RPMI8226 (cell line): ENCODE measurements at places on chromosomes 13 and 19.

DNA sequence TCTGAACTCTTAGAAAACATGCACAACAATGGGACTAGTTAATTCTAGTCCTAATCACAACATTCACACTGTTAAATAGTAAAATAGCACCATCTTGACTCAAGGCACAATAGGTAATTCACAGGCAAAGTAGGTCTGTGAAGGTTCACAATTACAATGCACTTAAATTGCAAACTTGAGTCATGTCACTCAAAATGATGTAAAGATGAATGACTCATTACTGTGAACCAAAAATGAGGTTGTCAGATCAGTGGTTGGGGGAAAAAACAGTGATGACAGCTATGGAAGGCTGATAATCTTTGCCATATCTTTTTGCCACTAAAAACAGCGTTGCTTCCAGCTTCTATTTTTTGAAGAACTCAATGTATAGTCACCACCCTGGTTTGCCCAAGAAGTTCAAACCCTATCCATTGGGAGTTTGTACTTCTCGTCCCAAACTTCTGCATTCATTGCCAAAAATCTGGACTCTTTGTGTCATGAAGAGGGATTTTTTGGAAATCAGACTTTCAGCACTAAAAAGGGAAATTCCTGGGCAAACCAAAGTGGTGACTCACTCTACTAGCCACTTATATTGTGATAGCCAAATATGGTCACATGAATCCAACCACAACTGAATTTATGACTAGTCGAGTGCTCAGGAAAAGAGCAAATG, 200.9 kb upstream of the TMTC4 start:
- no peak for DNase-seq

GRCh38 chr13:105202354-105202753, 1333.1 kb downstream of the EFNB2 start:
- DNase-seq = no peak

- peak; percentile 5 for DNase-seq
These were observed 128.7 kb downstream of the TSHZ3 start for GRCh38 chr19:31220540-31220939.

GRCh38 chr19:10720607-10721125, 2.8 kb downstream of the DNM2 start:
- no peak for DNase-seq

DNA sequence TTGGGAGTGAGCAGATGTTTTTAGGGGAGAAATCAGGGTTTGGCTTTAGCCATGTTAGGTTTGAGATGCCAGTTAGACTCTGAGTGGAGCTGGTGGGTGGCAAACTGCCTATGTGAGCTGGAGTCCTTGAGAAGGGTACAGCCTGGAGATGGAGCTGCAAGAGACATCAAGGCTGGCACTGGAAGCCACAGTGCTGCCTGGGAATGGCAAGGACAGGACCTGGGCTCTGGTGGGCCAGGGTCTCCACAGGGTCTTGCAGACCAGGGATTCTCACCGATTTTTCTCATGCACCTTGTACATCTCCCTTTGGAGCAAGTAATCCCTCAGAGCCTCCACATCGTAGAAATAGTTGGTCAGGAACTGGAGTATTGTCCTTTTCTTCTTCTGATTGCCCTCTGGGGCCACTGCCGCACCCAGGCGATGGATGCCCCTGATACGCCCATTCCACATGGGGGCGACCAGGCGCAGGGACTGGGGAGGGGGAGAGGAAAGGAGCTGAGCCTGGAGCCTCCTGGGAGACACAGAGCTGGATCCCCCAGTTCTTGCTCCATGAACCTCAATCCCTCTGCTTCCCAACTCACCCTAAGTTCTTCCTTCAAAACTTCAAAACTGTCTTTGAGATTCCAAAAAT, 1.7 kb downstream of the DMAC2 start:
- no peak for DNase-seq

DNA sequence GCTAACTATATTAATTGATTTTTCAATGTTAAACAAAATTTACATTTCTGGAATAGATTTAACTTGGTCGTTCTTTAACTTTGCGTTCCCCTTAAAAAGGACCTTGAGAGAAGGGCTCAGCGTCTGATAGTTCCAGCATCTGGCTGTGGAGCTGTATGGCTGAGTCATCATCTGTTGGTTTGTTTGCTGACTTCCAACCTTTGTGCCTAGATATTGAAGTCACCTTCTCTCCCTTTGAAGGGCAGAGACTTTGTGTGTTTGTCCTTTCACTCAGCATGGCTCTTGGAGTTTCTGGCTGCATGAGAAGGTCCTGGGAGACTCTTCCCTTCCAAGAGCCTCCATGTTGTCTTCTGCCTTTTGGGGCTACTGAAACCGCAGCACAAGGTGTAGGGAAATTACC, 16.6 kb upstream of the IRS2 start:
- no peak for DNase-seq

DNA sequence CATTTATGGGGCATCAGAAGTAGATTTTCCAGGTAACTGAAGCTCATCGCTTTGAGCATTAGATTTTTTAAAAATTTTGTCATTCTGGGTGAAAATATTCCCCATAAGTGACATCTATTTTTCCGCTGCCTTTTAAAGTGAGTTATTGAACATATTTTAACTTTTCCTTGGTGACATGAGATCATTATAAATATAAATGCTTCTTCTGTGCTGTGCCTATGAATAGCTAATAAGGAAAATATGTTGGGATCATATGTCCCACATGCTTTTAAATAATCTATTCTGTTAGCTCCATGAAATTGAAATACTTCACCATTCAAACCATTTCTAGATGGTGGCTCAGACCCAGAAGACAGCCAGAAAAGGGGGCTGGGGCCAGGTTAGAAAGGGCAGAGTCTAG, 14.1 kb downstream of the ATP7B start:
- no peak for DNase-seq

- no peak for DNase-seq
These were observed 4.9 kb downstream of the PCDH20 start for GRCh38 chr13:61410669-61411297.

DNA sequence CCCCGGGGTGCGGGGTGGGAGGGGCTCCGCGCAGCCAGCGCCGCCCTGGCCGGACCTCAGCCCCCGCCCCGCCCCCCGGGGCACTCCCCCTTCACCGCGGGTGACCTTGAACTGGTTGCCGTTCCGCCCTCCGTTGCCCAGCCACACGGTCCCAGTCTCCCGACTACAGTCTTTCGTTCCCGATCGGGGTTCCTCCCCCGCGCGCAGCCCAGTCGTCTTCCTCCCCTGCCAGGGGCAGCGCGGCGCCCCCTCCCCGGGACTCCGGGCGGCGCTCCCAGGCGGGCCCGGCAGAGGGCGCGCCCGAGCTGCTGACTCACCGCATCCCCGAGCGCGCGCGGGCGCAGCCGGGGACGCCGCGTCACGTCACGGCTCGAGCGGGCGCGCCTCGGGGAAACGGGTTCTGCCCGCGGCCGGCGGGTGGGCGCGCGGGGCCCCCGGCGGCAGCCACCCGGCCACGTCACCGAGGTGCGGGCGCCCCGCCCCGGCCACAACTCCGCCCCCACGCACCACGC, 459 bp downstream of the MIDN start:
- DNase-seq = peak; percentile 80

DNA sequence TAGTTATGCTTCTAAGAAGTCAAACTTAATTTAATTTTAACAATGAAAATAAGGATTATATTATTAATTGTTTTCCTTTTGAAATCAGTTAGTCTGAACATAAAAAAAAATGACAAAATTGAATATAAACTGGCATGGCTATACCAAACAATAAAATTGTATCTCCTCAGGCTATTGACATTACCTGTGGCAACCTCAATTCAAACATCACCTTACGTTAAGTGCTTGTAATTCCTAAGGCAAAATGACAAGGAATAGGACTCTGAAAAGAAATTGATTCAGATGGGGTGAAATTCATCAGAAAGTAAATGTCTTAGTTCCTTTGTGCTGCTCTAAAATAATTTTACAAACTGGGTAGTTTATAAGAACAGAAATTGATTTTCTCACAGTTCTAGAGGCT, 89.5 kb downstream of the SLITRK6 start:
- no peak for DNase-seq

- no peak for DNase-seq
These were observed 537.4 kb downstream of the MYO16 start for GRCh38 chr13:109166804-109167203.

GRCh38 chr19:49488863-49489537, 1.6 kb downstream of the RPL13A start:
- no peak for DNase-seq

DNA sequence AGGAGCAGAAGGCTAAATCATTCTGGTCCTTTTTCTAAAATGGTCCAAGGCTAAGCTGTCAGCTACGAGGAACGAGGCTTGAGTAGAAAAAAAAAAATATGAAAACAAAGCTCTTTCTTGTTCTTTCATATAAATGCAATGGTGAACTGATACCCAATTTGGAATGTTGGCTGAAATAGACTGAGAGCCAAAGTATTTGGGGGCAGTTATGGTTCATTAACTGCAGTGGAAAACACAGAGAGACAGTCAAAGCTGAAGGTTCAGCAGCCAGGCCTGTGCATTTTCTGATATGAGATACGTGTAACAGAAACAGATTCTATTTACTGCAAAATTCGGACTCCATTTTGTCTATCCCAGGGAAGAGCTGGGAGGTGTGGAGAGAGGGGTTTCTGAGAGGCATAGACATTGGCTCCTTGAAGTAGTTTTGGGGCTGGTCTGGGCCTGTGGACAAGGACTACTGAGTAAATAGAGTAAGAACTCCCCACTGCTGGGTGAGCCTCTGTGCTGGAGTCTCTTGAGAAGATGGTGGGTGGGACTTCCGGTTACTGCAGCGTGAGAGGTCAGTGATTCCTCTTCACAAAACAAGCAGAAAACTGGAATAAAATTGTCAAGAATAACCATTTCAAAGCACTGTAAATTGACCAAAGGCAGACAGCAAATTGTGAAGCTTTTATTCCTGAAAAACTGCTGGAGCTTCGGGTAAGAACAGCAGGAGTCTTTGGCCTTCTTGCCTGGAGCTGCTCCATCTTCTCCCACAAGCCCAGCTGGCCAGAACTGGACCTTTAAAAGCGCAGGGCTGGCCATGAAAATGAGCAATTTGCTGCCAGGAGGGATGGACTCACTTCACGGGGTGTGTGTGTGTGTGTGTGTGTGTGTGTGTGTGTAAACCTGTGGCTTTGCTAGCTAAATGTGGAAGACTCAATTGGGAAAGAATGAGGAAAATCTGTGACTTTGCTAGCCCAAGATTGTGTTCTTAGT, 43.1 kb upstream of the CNMD start:
- no peak for DNase-seq

DNA sequence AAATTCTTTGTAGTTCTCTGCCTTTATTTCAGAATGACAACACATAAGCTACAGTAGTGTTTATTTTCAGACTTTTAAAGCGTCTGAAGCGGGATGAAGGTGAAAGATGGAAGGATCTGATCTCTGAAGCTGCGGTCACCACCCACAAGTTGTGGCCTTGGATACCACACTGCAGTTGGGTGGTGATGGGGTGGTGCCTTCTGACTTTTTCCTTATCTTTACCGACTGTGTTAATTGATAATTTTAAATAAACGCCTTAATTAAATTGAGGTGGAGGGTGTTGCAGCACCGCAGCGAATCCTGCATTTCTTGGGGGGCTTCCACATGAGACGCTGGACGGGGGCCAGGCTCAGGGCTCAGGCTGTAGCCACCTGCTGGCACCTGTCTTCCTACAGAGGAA, 1.3 kb downstream of the TFDP1 start:
- DNase-seq = peak; percentile 18

DNA sequence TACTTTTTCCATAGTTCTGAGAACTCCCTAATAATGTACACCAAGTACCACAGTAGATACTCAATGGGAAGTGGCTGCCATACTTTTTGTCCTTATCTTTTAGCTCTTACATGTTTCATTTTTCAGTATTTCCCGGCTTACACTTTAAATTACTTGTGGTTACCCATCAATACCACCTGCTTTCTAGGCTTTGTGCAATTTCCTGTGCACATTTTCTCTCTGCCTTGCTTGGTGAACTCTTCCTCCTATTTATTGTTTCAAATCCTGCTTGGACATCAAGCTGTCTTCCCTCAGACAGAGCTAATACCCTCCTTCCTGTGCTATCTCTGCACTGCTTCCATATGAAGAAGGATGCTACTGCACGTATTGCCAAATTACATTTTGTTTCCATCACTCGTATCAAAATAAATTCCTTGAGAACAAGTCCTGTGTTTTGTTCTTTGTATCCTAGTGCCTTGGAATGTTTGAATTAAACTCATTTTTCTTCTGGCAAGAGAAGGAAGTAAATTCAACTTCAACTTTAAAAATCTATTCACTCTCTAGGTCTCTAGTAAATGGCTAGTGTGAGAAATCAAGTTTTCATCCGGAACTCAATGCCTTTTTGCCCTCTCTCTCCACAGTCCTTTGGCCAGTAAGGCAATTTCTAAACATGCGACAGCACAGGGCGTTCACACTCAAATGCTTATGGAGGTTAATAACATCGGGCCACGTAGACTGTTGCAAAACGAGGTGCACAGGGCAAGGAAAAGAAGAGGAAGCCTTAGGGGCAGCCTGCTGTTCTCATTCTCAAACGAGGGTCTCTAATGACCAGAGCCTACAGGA, 5.6 kb downstream of the ZAR1L start:
- no peak for DNase-seq

GRCh38 chr19:18939922-18940768, 872 bp downstream of the HOMER3 start:
- DNase-seq = no peak

DNA sequence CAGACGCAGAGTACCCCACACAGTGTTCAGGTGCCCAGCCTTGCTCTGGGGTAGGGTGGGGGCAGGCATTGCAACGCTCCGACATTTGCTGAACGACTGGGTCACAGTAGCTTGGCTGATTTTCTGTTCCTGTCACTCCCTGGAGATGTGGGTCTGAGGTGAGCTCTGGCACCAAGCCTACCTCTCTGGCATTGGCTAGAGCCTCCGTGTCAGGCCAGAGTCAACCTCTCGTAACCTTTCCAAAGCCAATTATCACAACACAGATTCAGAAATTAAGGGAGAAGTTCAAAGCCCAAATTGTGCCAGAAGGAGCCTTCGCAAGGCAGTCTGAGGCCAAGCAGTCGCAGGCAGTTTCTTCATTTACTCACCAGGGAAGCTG, 117.2 kb downstream of the IRS2 start:
- no peak for DNase-seq

DNA sequence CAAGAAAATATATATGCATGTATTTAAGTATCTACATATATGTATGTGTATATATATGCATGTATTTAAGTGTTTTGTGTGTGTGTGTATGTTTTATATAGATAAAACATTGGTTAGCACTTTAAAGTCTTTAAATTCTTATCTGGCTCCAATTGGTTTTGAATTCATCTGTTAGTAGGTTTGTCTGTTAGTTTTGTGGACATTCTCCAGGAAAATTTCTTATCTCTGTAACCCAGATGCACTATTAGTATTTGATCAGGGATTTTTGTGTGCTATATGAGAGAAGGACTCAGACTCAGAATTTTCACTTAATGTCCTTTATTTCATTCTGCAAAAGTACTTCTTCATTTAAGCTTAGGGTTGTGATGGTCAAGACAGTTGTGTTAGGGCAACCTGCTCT, 103.1 kb downstream of the ITGBL1 start:
- no peak for DNase-seq
